NCI-H748 treated with DMSO at 0.1 percent for 48 hours (cell line): ENCODE measurements at places on chromosomes 5 and 9.

DNA sequence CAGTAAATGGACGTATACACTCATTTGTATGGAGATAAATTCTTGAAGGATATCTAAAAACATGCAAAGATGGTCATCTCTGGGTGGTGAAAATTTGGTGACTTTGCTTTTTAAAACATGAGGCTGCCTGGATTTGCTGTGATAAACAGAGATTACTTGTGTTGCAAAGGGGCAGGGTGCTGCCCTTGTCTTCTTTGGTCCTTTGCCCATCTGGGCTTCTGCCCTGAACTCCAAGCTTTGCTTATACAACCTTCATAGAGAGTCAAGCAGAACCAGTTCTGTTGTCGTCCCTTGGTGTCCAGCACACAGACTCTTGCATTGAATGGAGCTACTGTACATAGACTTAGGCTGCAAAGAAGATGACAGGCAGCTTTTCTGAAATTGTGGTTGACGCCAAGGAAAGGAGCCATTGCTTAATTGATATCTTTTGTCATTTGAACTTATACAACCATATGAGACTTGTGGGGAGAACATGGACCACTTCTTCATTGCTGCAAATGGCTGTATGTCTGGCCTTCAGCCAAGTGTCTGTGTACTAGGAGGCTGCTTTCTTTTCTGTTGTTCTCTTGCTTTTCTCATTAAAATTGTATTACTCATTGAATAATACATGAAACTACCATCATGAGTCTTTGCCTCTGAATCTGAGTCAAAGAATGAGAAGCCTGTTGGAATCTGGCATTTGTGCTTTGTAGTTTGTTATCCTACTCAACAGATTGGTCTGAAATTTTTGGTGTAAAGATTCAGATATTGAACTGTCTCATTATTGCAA, 152.5 kb downstream of the DMRT2 start:
- no peak for DNase-seq

DNA sequence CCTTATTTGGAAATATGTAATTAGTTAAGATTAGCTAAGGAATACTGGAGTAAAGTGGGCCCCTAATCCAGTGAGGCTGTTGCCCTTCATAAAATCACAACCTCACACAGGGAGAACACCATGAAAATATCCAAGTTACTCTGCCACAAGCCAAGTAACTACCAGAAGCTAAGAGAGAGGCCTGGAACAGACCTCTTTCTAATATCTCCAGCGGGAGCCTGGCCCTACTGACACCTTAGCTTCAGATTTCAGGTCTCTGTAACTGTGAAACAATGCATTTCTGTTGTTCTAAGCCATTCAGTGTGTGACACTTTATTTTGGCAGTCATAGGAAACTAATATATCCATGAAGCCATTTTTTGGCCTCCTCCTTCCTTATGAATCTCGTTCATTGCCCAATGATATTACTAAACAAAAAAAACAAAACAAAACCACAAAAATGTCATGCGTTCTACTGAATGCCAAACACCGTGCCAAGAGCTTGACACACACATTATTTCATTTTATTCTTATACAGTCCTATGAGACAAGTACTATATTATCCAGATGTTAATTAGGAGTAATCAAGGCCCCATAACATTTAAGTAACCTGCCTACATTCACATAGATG, 699.0 kb downstream of the MAT2B start:
- no peak for DNase-seq

- no peak for DNase-seq
These were observed 341.1 kb upstream of the RGMB start for GRCh38 chr5:98432378-98432777.

DNA sequence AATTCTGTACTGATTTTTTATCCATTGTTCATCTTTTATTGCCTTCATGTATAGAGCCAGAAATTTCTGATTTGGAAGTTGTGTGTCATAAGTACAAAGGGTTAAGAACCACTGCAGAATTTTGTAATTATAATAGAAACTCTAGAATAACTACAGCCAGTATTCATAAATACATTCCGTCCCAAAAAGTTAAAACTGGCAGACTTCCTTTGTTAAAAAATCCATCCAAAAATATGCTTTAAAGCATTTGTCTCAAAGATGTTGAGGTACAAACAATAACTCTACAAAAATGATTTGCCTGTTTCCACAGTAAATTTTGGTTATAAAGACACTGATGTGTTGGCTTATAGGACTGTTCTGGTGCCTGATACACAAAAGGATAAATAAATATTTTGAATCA, 436.6 kb downstream of the DTWD2 start:
- no peak for DNase-seq

GRCh38 chr5:99187611-99188010, 258.8 kb upstream of the CHD1 start:
- DNase-seq, result no peak

DNA sequence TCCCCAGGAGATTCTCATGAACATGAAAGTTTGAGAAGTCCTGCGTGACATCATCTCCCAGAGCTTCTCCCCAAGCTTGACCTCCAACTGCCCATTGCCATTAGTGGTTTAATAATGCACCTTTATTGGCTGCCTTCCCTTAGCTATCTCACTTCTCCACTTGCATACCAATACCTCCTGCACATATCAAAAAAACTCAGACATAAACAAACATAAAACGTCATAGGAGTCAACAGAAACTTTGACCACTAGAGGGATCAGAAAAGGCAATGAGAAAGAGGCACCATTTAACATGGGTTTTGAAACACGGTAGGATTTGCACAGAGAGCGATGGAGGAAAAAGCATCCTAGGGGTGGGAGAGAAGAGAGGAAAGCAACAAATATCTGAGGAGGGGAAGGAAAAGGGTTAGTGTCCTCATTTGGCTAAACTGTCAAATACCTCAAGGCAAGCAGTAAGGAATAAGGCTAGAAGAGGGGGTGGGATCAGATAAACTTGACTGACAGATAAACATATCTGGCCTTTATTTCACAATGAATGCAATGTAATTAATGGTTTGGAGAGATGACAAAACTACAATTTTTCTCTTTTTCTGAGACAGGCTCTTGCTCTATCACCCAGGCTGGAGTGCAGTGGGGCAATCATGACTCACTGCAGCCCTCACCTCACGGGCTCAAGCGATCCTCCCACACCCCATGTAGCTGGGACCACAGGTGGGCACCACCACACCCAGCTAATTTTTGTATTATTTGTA, 27.0 kb downstream of the GNAQ start:
- DNase-seq, result no peak
